Activated CD4-positive, alpha-beta T cell treated with anti-CD3 and anti-CD28 coated beads for 36 hours (primary cell): ENCODE measurements at places on chromosomes 7 and 10. TPM values are rescaled to one million over a fixed set of nuclear protein-coding genes. Genes with fewer than 3 reads are reported as not detected.

GRCh38 chr10:47256751-47257336 is 43.2 kb upstream of the GDF10 start:
- H3K4me3 ChIP-seq, result peak overlapping the region; percentile 39
- H3K36me3 ChIP-seq, result peaks cover 2% of the 10 kb centered on the region
- DNase-seq, result peak; percentile 53
- no peaks in the 10 kb centered on the region for H3K27me3 ChIP-seq

PPIF gene
- 96.1 TPM for total RNA-seq

NKX6-2 gene
- total RNA-seq, result not detected

DNA sequence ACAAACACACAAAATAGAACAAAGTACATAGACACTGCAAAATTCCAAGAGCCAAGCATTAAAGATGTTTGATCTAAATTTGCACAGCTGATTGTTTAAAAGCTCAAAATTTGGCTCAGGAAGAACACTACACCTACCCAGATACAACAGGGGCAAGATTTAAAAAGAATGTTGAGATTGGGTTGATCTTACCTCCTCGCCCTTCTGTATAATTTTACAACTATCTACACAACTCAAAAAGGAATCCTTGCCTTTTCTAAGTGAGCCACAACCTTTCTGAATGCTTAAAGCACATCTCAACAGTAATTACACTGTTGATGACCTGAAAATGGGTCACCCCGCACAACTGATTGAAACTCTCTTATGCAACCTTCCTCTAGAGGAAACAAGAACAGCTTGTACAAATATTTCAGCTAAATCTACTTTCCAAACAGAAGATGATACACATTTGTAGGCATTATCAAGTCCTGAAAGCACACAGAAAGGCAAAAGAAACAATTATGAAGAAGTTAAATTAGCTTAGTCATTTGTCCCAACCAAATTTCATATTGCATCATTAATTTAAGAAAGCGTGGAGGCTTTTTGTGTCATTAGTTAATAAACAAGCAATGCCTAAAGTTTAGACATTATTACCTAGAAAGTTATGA is 75.5 kb downstream of the UBE2H start:
- peaks cover 18% of the 10 kb centered on the region for H3K36me3 ChIP-seq
- H3K27me3 ChIP-seq, result no peaks in the 10 kb centered on the region
- DNase-seq, result no peak
- peaks cover 48% of the 10 kb centered on the region for H3K4me1 ChIP-seq

DNA sequence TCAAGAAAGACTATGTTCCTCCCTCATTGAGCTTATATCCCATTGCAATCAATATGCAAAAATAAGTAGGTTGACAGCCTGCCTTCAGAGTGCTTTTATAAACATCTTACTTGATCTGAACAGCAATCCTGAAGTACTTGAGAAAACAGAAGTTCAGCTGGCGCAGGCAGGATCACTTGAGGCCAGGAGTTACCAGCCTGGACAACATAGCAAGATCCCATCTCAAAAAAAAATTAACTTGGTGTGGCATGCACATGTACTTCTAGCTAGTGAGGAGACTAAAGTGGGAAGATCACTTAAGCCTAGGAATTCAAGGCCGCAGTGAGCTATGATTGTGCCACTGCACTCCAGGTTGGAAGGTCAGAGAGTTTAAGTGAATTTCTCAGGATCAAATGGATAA is 30.1 kb downstream of the LUC7L2 start:
- H3K27ac ChIP-seq, result no peak overlapping the region
- H3K4me3 ChIP-seq, result no peak overlapping the region
- peaks cover 64% of the 10 kb centered on the region for H3K36me3 ChIP-seq
- peaks cover 37% of the 10 kb centered on the region for H3K4me1 ChIP-seq
- H3K27me3 ChIP-seq, result no peaks in the 10 kb centered on the region

GRCh38 chr10:84473136-84473535 is 144.7 kb downstream of the CCSER2 start:
- peaks cover 1% of the 10 kb centered on the region for H3K4me1 ChIP-seq
- H3K27ac ChIP-seq, result no peak overlapping the region
- no peak overlapping the region for H3K4me3 ChIP-seq
- H3K27me3 ChIP-seq, result no peaks in the 10 kb centered on the region

DNA sequence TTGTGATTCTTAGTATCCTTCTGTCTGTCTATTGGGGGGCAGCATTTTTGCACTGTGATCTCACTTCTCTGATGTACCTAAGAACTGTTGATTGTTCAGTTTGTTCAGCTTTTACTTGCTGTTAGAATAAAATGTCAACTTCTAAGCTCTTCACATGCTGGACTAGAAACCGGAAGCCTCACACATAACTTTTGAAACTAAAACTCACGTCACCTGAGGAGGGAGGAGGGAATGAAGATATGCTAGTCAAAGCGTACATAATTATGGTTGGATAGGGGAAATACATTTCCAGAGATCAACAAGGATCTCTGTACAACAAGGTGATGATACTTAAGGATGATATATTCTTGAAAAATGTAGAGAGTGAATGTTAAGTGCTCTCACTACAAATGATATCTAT is 609.7 kb downstream of the INHBA start:
- H3K4me1 ChIP-seq, result no peaks in the 10 kb centered on the region
- peaks cover 3% of the 10 kb centered on the region for H3K27me3 ChIP-seq
- H3K4me3 ChIP-seq, result no peak overlapping the region

- H3K36me3 ChIP-seq, result no peaks in the 10 kb centered on the region
- no peaks in the 10 kb centered on the region for H3K4me1 ChIP-seq
- no peak for DNase-seq
- H3K27ac ChIP-seq, result no peak overlapping the region
- H3K27me3 ChIP-seq, result no peaks in the 10 kb centered on the region
- H3K4me3 ChIP-seq, result no peak overlapping the region
Measured at GRCh38 chr7:76185187-76185896, 16.4 kb upstream of the SRRM3 start.

DNA sequence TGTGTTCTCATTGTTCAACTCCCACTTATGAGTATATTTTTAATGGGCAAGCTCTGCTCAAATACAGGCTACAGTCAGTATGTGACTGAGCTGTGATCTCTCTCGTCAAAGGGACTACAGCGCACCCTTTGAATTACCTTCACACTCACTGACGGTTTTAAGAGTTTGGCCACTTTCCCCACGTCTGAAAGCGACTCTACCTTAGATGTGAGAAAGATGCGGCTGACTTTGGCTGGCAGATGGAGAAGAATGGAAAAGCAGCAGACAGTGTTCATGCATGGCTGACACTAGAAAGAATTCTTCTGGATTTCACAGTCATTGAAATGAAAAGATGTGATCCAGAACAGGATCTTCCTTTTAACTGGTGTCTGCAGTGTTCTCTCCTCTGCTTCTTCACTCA is 2.0 kb upstream of the ATRNL1 start:
- DNase-seq, result no peak
- H3K4me1 ChIP-seq, result peaks cover 10% of the 10 kb centered on the region
- H3K36me3 ChIP-seq, result no peaks in the 10 kb centered on the region
- no peak overlapping the region for H3K4me3 ChIP-seq
- H3K27ac ChIP-seq, result no peak overlapping the region

- no peaks in the 10 kb centered on the region for H3K36me3 ChIP-seq
- no peak overlapping the region for H3K27ac ChIP-seq
- no peaks in the 10 kb centered on the region for H3K27me3 ChIP-seq
- H3K4me1 ChIP-seq, result no peaks in the 10 kb centered on the region
Measured at GRCh38 chr7:45595809-45596664, 21.9 kb downstream of the ADCY1 start.

DNA sequence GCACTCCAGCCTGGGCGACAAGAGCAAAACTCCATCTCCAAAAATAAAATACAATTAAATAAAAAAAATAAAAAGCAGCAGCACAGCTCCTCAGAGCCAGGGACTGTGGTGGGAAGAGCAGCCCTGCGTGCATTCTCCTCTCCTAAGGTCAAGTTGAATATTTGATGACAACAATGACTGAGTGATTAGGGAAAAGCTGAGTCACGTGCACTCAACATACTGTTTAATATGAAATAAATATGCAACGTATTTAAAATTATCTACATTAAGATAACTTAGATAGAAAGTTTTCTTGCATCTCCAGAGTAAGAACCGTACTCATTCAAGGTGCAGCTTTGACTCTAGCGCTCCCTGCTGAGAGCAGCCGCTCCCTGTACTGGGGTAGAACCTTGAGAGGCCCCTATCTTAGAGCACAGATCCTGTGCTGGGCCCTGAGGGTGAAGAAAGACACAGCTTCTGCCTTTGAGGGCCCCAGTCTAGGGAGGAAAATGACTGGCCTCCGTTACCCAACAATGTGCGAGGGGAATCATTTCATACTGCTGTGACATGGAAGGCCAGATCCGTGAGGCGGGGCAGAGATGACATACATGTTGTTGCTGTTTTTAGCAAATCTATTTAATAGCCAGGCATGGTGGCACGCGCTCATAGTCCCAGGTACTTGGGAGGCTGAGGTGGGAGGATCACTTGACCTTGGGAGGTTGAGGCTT is 81.1 kb downstream of the SVIL start:
- peaks cover 26% of the 10 kb centered on the region for H3K36me3 ChIP-seq
- H3K27me3 ChIP-seq, result no peaks in the 10 kb centered on the region
- H3K27ac ChIP-seq, result no peak overlapping the region

LRRC4 gene
- 0.50 TPM for total RNA-seq

DNA sequence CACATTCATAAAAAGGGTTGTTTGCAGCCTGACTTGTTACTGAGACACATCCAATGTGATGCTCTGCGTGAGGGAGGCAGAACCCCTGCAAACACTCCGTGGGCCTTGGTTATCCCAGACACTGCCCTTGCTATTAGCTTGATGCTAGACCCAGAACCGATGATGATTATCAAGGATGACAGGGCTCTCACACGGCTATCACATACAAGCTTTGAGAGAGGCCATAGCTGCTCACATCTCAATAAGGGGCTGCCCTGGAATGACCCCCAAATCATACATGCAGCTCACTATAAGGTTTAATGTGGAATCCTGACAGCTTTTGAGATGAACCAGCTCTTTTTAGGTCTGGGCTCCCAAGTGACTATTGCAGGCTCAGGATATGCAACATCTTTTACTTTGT is 44.4 kb upstream of the TCERG1L start:
- H3K4me3 ChIP-seq, result no peak overlapping the region
- H3K4me1 ChIP-seq, result no peaks in the 10 kb centered on the region
- H3K36me3 ChIP-seq, result no peaks in the 10 kb centered on the region
- DNase-seq, result no peak
- peaks cover 4% of the 10 kb centered on the region for H3K27me3 ChIP-seq

GRCh38 chr7:114944745-114945625 is 23.1 kb downstream of the MDFIC start:
- no peak overlapping the region for H3K4me3 ChIP-seq
- H3K27ac ChIP-seq, result peak overlapping the region; percentile 17
- H3K4me1 ChIP-seq, result peaks cover 78% of the 10 kb centered on the region
- DNase-seq, result no peak
- H3K27me3 ChIP-seq, result no peaks in the 10 kb centered on the region
- peaks cover 74% of the 10 kb centered on the region for H3K36me3 ChIP-seq

GRCh38 chr7:75596727-75597614 is 104.9 kb downstream of the SPDYE5 start:
- H3K36me3 ChIP-seq, result no peaks in the 10 kb centered on the region
- H3K4me1 ChIP-seq, result peaks cover 23% of the 10 kb centered on the region
- no peaks in the 10 kb centered on the region for H3K27me3 ChIP-seq
- DNase-seq, result peak; percentile 30

DNA sequence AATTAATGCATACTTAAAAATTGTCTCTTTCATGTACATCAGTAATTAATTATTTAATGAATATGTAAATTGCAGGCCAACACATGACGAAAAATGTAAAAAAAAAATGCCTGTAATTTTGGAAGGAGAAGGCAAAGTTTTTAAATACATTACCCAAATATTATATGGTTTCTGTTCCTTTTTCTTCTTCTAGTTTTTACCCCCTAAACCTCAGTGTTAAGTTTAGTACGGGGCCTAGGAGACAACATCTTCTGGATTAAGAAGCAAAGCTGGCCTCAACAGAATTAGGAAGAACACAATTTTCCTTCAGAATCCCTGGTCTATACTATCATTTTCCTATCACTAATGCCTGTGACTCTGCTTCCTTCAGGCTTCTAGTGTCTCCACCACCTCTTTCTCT is 459.3 kb upstream of the NRP1 start:
- no peak overlapping the region for H3K4me3 ChIP-seq
- DNase-seq, result no peak
- no peaks in the 10 kb centered on the region for H3K4me1 ChIP-seq
- no peaks in the 10 kb centered on the region for H3K36me3 ChIP-seq

GRCh38 chr10:12262278-12262981 is 66.4 kb downstream of the CDC123 start:
- H3K36me3 ChIP-seq, result no peaks in the 10 kb centered on the region
- no peak overlapping the region for H3K27ac ChIP-seq
- H3K4me1 ChIP-seq, result peaks cover 17% of the 10 kb centered on the region
- H3K4me3 ChIP-seq, result no peak overlapping the region

PGAM2 gene
- total RNA-seq, result not detected

C10orf105 gene
- 0.40 TPM for total RNA-seq

DNA sequence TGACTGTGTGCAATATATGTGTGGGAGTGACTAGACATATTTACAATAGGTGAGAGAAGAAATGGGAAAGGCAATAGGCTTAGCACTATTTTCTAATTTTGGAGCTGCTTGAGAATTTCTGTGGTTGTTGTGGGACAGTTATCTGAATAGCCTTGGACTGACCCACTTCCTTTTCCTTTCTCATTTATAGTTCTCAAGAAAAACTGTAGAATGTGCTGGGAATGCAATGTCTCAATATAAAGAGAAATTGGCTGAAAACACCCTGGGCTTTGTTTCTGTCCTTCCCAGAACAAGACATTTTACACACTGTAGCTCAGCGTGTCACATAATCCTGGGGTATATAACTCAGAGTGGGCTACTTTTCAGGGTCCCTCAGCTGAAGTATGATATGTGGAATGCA is 153.0 kb upstream of the RHOBTB1 start:
- H3K4me1 ChIP-seq, result no peaks in the 10 kb centered on the region
- no peak for DNase-seq
- peaks cover 12% of the 10 kb centered on the region for H3K27me3 ChIP-seq
- no peaks in the 10 kb centered on the region for H3K36me3 ChIP-seq

- DNase-seq, result no peak
- H3K27me3 ChIP-seq, result no peaks in the 10 kb centered on the region
- H3K36me3 ChIP-seq, result peaks cover 10% of the 10 kb centered on the region
Measured at GRCh38 chr7:127786184-127786583, 134.2 kb downstream of the SND1 start.

EPC1 gene
- 31.0 TPM for total RNA-seq

- peaks cover 7% of the 10 kb centered on the region for H3K27me3 ChIP-seq
- H3K4me3 ChIP-seq, result no peak overlapping the region
- H3K4me1 ChIP-seq, result no peaks in the 10 kb centered on the region
Measured at GRCh38 chr10:128421371-128422160, 295.3 kb upstream of the MKI67 start.

GRCh38 chr10:71740069-71740653 is 20.6 kb upstream of the C10orf105 start:
- H3K27me3 ChIP-seq, result no peaks in the 10 kb centered on the region
- DNase-seq, result no peak
- peaks cover 20% of the 10 kb centered on the region for H3K36me3 ChIP-seq
- H3K4me3 ChIP-seq, result no peak overlapping the region
- H3K27ac ChIP-seq, result peak overlapping the region; percentile 97
- H3K4me1 ChIP-seq, result peaks cover 100% of the 10 kb centered on the region
